Lung (tissue), 17 donors: ENCODE measurements at places on chromosomes 1 and 21. TPM values are rescaled to one million over a fixed set of nuclear protein-coding genes. Genes with fewer than 3 reads are reported as not detected.

The VASH2 gene
- 1.7 TPM for total RNA-seq

The TMCO4 gene
- total RNA-seq: 22.5 TPM

The CBR3 gene
- 5.1 TPM for total RNA-seq

The SELENBP1 gene
- 282 TPM for total RNA-seq

The BRDT gene
- total RNA-seq: 0.15 TPM

The PDZK1 gene
- 0.57 TPM for total RNA-seq

The HES4 gene
- 13.5 TPM for total RNA-seq

The LGR6 gene
- total RNA-seq: 4.1 TPM

The RBP7 gene
- 5.7 TPM for total RNA-seq

The NIBAN1 gene
- total RNA-seq: 25.9 TPM

The TRMT1L gene
- total RNA-seq: 15.5 TPM

The RHD gene
- 2.2 TPM for total RNA-seq

The ZNF436 gene
- 30.9 TPM for total RNA-seq

GRCh38 chr21:26809745-26810144 is 35.5 kb downstream of the ADAMTS1 start:
- no peak for DNase-seq

DNA sequence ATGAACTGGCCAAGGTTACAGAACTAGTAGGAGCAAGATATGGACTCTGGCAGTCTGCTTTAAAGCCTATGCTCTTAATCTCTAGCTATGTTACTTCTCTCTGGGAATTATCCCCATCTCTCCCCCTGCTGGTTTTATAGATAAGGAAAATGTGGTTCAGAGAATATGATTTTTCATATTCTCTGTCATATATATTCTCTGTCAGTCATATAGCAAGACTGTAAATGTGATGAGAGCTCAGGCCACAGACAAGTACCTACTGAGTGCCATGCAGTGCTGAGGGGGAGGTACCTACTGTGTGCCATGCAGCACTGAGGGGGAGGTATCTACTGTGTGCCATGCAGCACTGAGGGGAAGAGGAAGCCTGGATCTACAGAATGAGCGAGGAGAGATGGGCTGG is 220.3 kb upstream of the FGGY start:
- no peak for DNase-seq

- DNase-seq: peak; percentile 15
These were observed 10.9 kb downstream of the KDF1 start for GRCh38 chr1:26949266-26949925.

DNA sequence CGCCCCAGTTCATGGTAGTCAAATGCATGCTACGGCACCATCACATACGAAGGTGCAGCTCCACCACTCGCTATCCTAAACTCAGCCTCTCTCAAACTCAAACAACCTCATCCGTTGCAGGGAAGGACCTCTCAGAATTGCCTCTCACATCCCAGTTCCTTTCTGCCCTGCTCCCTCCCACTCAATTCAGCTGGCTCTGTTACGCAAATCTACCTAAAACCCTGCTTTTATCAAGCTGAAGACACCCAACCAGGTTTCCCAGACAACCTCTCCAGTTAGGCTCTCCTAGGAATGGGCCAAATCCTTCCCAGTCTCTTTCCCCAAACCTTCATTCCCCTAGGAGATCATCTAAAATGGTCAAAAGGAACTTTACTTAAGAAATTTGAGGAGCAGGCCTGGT is 62.9 kb downstream of the CLSTN1 start:
- no peak for DNase-seq

DNA sequence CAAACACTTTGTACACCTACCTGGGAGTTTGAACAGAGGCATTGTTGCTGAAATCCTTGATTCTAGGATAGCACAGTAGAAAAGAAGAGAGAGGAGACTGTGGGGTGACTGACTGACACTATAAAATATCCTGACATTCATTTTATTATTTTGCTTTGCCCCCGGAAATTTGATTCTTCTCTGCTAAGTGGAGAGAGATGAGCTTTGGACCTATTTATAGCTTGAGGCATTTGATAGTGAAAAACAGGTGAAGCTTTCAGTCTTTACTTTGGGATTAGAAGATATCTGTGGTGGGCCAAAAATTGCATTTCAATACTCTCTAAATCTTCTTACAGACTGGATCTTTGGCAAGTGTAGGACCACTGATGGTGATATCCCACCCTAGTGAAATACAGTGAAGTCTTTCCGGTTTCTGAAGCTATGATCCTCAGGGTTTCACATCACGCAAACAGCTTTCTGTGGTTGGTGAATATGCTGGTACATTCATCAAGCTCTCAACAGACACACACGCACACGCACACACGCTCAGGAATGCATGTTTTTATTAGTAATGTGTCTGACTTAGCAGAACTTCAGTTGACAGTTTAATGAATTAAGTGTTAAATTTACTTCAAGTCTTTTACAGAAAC is at the start of gene AMPD1:
Gene AMPD1, minus strand, starts transcription at position 117 of the 629 bp plus-strand sequence. Its CDS starts 75 bp downstream, at position 42.
- DNase-seq: no peak

DNA sequence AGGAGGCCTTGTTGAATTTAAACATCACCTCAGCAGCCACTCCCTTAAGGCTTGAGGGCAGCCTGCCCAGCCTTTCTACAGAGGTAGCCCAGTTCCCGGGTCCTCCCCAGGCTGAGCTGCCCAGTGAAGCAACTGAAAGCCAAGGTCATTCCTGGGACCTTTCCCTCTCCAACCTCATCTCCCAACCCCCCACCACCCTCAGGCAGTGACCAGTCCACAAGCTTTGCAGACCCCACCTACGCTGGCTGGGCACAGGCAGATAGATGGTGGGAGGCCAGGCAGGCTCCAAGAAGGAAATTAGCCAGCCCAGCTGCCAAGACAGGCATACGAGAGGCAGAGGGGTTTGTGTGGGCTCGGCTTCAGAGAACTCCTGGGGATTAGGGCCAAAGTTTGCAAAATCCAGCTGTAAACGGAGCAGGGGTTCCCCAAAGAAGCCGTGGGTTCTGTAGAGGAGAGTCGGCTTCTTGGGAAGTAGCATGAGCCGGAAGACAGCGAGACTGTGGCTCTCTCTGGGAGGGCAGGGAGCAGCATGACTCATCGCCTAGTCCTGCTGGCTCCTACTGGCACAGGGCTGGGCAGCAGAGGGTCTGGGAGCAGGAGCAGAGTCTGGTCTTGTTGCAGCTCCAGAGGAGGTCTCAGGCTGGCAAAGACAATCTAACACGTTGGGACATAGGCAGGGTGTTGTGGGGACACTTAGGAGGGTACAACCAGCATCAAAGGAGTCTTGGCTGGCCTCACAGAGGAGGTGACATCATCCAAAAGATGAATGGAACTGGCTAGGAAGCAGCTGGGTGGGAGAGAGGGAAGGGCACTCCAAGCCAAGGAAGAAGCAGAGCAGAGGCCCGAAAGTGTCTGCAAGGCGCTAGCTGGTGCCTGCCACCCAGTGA is 2.8 kb upstream of the ZC3H12A start:
- peak; percentile 57 for DNase-seq

- DNase-seq: no peak
These were observed 131.8 kb upstream of the PKN2 start for GRCh38 chr1:88552226-88552625.

DNA sequence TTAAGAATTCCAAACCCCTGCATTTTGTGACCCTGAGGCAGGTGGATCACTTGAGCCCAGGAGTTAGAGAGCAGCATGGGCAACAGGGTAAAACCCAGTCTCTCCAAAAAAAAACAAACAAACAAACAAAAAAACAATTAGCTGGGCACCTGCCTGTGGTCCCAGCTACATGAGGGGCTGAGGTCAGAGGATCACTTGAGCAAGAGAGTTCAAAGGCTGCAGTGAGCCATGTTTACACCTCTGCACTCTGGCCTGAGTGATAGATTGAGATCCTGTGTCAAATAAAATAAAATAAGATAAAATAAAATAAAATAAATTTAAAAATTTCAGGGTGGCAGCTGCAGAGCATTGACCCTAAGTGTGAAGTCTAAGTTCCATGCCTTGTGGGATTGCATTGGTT is 16.7 kb upstream of the PTGFR start:
- no peak for DNase-seq

- no peak for DNase-seq
These were observed 12.5 kb downstream of the LBR start for GRCh38 chr1:225415307-225415706.

DNA sequence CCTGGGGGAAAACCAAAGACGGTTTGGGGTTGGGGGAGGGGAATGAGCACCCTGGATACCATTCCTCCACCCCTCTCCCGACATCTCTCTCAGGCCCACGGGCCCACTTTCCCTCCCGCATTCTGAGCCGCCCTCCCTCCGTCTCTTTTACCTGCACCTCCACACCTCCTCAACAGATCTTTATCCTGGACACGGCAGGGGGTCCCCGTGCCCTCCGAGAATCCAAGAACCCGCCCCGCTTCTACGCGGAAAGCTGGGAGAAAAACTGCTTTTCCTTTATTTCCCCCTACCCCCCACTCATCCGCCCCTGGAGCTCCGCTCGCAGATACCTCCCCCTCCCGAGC is 108.8 kb downstream of the NAV1 start:
- no peak for DNase-seq

GRCh38 chr1:43104027-43104763 is 67.9 kb downstream of the EBNA1BP2 start:
- no peak for DNase-seq

DNA sequence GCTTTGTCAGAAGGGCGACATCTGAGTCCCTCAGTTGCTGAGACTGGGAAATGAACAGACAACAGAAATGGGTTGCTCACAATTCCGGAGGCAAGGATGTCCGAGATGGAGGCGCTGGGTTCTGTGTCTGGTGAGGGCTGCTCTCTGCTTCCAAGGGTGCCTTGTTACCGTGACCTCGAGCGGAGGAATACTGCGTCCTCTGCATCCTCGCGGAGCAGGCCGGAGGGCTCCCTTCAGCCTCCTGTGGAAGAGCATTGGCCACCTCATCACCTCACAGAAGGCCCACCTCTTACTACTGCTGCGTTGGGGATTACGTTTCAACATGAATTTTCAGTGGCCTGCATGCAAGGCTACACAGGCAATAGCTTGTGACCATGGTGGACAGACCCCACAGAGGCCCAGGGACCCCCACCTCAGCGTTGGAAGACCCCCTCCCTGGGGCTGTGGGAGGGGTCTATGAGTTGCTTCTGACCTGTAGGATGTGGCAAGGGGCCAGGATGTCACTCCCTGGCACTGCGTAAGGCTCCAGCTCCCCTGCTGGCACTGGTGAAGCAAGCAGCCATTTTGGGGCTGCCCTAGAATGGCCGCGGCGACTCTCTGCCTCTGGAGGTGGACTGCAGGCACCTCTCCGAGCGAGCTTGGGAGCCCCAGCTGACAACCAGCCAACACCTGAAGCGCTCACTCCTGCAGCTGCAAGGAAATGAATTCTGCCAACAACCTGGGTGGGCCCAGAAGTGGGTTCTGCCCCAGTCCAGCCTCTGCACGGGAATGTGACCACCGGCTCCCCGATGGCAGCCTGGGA is 36.3 kb upstream of the COL6A1 start:
- DNase-seq: no peak

DNA sequence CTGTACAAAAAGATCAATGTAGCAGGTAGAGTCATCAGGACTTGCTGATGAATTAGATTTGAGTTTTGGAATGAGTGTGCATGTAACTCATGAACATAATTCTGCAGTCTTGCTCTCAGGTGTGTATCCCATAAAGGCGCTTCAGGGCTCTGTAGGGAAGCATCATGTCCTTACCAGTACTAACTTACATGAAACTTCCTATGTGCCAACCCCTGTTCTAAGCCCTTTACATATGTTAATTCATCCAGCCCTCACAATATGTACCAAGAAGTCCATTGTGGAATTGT is 2.1 kb upstream of the FCRLB start:
- no peak for DNase-seq

DNA sequence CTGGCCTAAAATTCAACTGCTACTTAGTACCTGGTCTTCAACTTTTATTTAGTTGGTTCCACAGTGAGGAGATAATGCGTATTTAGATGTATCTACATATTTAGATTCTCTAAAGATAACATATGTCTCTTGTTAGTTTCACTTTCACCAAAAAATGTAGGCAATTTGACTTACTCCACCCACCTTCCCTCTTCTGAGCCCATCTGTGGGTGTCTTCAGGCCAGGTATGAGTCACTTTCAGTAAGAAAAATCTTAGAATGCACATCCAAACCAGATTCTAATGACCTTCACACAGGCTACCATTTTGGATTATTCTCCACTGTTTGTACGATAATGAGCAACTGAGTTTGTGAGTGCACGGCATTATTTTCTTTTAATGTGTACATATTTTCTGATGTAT is 501.7 kb downstream of the NEGR1 start:
- DNase-seq: no peak

DNA sequence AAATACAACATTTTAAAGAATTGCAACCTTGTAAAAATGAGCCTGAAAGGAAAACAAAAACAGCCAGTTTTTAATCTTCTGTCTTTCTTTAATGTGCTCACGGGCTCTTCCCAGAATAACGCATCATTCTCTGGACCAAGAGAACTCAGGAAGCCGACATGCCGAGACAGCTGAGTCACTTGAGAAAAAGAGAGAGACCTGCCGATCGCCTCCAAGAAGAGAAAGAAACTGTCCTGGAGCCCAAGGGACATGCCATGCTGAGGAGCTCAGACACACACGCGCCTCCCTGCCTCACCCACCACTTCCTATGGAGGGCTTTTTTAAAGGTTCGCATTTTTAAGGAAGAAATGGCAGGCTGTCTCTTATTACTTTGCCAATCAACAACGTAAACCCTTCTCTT is 176.4 kb downstream of the ZNF281 start:
- no peak for DNase-seq

- DNase-seq: no peak
These were observed 38.2 kb downstream of the ARID1A start for GRCh38 chr1:26733982-26734381.

- no peak for DNase-seq
These were observed 49.7 kb downstream of the RCAN1 start for GRCh38 chr21:34565238-34565637.

DNA sequence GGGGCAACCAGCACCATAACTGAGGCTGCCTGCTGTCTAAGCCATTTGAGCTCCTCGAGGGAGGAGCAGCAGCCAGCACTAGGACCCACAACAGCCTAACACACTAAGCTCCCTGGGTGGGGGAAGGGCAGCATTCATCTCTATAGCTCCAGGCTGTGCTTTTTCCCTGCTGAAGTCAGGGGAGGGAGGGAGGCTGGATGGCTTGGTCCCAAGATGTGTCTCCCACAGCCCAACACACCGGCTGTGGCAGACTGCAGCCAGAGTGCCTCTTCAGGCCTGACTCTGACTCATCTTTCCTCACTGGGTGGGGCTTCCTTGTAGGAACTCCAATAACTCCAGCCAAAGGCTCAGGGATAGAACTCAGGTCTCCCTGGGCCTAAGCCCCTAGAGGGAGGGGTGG is 296.3 kb downstream of the PRDM2 start:
- DNase-seq: no peak
